ENCODE measurements at places on chromosomes 11 and 22.

GRCh38 chr11:27452147-27452546 lies 20.4 kb downstream of the LGR4 start:
- no peak for DNase-seq

GRCh38 chr11:498297-499181 lies 8.5 kb downstream of the RNH1 start:
- DNase-seq = no peak

GRCh38 chr11:78323363-78323762 lies 94.3 kb downstream of the GAB2 start:
- no peak for DNase-seq

- DNase-seq = no peak
Measured at GRCh38 chr22:38296372-38296771, 20.9 kb downstream of the CSNK1E start.

- DNase-seq = no peak
Measured at GRCh38 chr11:128582496-128583366, 4.6 kb downstream of the ETS1 start.

DNA sequence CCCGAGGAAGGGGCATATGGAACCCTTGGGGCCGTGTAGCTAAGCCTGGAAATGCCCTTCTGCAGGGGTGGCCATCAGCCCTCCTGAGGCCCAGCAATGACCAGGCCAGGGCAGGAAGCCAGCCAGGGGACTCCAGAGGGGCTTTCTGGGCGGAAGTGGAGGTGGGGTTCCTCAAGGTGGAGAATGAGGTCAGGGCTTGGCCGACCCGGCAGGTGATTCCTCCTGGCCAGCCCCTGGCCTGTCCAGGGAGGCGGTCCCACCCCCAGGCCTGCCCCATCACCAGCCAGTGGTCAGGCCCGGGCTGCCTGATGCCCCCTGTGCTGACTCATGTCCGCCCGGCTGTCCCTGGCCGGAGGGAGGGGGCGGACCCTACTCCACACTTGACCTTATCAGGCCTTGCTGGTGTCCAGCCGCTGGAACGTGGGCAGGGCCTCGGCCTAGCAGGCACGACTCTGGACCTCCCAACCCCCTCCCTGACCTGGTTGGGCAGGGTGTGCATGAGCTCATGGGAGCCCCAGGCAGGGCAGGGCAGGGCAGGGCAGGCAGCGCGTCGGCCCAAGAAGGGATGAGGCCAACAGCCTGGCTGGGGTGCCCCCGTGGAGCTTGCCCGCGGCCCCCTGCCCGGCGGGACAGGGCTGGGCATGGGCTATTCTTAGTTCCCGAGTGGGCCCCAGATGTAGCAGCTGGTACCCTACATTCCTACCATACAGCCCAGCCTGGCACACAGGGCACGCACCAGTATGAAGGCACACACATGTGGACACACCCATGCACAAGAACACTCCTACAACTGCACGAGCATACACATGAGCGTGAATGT lies 35.9 kb downstream of the RPL3 start:
- DNase-seq = no peak

- DNase-seq = no peak
Measured at GRCh38 chr11:77642228-77642627, 4.6 kb upstream of the CLNS1A start.

- DNase-seq = no peak
Measured at GRCh38 chr11:8694137-8694536, 11.5 kb downstream of the RPL27A start.

GRCh38 chr11:123152951-123153350 lies 42.1 kb downstream of the CLMP start:
- DNase-seq = no peak

DNA sequence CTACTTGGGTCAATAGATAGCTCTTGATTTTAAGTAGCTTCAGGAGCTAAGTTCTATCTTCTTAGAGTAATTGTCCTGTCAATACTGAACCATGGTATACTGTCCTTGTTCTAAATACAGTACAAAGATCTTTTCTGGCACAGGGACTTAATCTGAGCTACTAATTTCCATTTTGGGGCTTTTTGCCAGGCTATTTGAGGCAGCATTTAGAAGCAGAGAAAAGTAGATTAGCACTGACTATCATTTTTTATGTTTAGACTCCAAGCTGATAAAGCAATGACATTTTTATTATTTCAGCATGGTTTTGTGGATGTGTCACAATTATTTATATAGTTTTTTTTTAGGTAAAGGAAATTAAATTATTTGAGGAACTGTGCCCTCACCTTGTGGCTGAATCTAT lies 163.2 kb downstream of the FAT3 start:
- no peak for DNase-seq

- no peak for DNase-seq
Measured at GRCh38 chr22:19525116-19525660, 978 bp upstream of the CLDN5 start.

DNA sequence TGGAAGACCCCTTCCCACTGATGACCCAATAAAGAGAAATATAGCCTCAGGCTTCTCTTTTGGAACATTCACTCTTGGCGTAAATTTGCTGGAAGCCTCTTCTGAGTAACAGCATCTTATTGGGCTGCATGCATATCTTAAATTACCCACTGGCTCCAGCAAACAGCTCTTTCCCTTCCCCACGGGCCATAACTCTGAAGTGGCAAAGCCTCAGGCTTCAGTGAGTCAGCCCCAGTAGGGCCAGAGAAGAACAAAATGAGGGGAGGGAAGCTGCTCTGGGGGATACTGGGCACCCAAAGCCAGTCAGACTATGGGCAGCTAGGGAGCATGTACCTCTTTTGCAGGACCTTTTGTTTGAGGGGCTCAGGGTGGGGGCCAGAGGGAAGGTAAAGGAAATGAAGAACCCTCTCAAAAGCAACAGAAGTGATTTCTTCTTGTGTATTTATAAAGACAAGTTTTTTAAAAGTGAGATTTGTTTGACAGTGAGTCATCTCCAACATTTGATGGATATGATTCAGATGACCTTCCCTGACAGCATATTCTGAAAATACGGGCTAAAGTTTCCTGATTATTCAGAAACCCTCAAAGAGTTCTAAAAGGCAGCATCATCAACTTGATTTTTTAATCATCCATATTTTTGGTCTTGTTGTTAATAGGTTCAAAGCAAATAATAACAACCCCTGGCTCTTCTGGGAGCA lies 203.4 kb downstream of the KIF18A start:
- no peak for DNase-seq

DNA sequence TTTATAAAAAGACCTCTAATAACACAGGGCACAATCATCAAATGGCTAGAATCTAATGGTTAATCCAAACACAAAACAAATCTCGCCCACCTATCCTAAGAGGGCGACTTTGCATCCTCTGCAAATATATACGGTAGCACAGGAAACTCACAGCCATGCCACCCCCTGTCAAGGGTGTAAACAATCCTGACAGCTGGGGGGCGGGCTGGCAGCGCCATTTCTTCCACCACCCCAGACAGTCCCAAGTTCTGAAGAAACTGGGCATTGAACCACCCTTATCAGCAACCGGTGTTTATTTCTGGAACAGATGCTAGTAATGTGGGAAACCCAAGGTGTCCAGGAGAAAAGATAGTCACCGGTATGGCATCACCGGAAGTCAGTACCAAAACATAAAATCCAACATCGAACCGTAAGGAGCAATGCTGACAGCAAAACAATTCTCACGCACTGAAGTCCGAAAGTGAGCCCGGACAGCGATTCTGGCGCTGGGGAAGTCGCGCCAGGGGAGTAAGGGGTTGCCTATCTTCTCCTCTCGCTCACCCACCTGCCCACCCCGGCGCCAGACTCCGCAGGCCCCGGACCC lies 825 bp downstream of the FBXO3 start:
- DNase-seq = no peak

GRCh38 chr11:133385781-133386180 lies 146.5 kb downstream of the OPCML start:
- no peak for DNase-seq

DNA sequence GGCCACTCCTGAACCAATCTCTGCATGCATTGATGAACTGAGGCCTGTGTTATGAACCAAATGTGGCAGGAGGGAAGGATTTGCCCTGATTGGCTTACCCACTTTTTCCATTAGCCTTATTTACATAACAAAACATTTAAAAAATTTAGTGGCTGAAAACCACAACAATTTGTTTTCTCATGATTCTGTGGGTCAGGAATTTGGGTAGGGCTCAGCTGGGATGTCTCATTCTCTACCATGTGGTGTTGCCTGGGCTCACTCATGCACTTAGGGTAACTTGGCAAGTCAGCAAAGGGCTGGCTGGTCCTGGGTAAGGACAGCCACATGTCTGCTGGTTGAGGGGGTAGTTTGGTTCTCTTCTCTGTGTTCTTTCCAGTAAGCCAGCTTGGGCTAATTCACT lies 35.1 kb upstream of the CYP2R1 start:
- no peak for DNase-seq

GRCh38 chr22:49763138-49763537 lies 64.5 kb downstream of the BRD1 start:
- DNase-seq = no peak

DNA sequence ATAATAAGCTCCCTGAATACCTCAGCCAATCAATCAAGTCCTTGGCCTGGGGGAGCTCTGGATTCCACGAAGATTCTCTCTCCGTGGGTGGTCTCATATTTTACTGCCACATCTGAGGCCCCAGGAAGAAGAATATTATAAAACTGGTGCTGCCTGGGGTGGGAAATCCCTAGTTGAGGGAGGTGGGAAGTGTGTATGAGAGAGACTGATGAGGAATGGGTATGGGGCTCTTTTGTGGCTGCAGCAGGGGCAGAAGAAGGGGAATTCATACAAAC lies 71.5 kb downstream of the SYN3 start:
- DNase-seq = no peak

DNA sequence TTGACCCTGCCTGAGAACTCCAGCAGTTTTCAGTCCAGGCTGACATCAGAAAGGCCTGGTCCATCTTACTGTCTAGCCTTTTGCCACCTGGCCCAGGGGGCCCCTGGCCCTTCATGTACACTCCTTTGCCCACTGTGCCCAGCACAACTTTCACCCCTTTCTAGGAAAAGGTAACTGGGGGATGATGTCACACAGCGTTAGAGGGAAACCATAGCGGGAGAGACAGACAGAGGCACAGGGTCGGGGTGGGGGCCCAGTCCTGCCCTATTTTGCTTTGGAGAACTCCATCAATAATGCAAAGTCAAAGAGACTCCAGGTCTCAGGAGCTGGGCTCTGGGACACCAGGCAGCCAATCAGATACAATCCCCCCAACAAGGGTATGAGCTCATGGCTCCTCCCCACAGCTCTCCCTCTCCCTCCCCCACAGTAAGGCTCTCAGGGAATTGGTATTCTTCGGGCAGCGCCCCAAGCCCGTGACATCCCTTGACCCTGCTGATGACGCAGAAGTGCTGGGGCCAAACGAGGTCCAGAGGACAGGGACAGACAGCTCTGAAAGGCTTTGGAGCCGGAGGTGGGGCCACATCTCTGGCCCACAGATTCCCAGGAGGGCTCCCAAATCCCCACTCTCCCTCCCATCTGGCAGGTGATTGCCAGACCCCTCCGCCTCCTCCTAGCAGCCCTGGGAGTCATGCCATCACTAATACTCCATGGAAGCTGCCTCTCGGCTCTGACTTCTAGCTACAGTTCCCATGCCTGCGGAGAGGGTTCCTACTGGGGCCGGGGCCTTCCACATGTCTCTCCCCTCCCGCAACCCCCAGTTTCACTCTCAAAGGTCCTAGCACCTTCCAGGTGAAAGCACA lies 5.9 kb downstream of the USP2 start:
- DNase-seq = no peak

DNA sequence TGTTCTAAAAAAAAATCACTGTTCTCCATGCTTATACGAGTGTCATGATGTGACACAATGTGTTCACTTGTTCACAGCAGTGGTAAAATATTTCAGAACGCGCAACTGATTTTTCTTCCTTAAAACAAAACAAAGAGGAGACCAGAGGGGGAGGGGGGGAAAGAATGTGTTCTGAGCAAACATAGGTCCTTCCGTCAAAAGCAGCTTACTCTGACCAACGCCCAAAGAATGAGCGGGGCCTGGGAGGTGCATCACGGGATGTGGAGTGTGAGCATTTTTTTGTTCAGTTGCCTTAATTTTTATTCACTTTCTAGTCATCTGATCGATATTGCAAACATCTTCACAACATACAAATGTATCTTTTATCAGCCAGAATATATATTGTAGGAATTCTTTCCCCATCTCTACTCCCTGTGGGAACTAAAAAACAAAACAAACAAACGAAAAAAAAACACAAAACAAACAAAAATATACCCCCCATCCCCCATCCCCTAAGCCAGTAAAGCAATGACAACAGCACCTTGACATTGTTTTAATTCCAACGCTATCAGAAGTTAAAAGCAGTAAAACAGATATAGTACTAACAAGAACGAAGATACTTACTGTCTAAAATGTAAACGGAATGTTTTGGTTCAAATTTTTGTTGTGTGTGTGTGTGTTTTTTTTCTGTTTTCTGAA lies 43.3 kb downstream of the BDNF start:
- DNase-seq = no peak

DNA sequence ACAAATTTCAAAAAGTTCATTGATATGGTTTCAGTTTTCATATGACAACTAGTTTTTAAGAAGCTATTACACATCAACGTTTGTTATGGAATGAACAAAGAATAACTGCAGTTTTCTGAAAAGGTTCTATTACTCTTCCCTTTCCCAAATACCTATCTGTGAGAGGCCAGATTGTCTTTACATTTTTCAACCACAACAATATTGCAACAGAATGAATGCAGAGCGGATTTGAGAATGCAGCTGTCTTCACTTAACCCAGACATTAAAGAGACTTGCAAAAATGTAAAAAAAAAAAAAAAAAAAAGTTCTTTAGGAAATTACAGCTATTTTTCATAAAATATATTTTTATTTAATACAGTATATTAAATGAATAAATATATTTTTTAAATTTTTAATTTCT lies 250.8 kb downstream of the DDX10 start:
- no peak for DNase-seq

DNA sequence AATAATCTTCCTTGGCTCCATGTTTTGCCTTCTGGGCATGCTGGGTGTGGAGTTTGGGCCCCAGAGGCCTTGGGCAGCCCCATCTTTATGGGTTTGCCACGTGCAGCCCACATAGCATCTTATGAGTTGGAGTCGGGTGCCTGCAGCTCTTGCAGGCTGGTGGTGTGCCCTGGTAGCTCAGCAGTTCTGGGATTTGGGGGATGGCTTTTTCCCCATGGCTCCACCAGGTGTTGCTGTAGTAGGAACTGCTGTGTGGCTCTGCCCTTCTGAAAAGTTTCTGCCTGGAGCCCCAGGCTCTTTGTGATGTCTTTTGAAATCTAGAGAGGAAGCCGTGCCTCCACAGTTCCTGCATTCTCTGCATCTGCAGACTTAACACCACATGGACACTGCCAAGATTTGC lies 16.8 kb downstream of the EED start:
- DNase-seq = no peak

- DNase-seq = no peak
Measured at GRCh38 chr11:78149646-78150045, 10.2 kb upstream of the ALG8 start.

GRCh38 chr22:35971456-35972119 lies 57.0 kb downstream of the RBFOX2 start:
- no peak for DNase-seq

Measured in NCI-H1417 treated with DMSO at 0.1 percent for 48 hours (cell line).